ENCODE measurements at places on chromosomes 16 and 17.

DNA sequence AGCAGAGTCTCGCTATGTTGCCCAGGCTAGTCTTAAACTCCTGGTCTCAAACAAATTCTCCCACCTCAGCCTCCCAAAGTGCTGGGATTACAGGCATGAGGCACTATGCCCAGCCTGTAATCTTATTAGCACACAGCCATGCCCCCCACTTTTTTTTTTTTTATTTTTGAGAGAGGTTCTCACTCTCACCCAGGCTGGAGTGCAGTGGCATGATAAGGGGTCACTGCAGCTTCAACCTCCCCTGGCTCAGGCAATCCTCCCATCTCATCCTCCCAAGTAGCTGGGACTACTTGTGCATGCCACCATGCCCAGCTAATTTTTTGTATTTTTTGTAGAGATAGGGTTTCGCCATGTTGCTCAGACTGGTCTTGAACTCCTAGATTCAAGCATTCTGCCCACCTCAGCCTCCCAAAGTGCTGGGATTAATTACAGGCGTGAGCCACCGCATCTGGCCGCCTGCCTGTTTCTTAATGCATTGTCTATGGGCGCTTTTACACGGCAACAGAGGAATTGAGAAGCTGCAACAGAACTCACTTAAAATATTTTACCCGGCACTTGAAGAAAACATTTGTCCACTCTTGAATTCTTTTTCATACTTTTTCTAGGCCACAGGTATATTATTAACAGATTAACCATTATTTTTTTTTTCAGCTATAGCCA lies 8.8 kb upstream of the CEP20 start:
- DNase-seq: no peak

DNA sequence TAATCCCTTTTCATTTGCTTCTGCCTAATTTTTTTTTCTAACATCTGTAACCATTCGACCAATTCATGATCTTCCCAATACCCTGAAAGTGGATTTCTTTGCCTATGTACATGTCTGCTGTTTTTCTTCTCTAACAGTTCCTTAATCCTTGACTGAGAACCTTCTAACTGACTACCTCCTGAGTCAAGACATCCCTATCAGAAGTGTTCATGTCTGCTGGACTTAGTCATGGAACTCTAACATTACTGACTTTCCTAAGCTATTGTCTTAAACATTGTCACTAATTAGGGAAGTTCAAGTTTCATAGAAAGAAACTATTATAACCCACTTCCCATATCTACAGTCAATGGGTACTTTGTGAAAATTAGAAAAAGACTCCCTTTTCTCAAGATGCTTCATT lies 52.4 kb upstream of the IRX5 start:
- no peak for DNase-seq

- no peak for DNase-seq
Measured at GRCh38 chr16:21523411-21524067, 75.8 kb upstream of the METTL9 start.

DNA sequence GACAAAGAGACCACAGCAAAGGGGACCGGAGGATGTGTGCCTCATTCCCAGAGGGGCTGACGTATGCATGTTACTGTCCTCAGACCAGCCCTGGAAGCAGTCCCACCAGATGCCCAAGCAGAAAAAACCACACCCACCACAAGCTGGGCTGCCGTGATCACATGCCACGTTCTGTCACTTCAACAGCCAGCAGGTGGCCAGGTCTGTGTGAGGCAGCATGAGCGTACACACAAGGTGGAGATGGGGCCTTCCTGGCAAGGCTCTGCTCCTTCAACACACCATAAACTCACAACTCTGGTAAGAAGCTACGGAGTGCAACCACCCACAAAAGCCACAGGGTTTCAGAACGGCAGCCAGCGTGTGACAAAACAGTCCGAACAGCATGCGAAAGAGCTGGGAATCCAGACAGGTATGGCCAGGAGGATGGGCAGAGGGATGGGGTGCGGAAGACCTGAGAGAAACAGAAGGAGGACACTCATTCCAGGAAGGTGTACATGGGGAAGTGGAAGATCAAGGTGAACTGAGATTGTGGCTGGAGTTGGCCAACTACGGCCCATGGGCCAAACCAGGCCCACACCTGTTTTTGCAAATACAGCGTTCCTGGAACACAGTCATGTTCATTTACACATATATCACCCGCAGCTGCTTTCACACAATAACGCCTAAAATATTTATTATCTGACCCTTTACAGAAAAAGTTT lies 27.9 kb downstream of the MBTPS1 start:
- DNase-seq: no peak

DNA sequence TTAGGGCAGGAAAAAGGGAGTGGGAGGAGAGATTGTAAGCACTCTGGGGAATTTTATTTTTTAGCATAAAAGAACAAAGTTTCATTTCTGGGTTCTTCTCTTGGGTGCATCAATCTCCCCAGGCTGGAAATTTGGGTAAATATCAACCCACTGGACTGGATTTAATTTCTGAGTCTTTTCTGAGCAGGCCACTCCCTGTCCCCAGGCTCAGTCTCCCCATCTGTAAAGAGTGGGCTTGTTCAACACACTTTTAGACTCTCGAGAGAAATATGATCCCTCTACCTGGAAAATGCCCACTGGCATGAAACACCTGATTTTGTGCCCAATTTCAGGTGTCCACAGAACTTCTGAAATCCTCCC lies 617 bp upstream of the VTN start:
- DNase-seq: no peak

GRCh38 chr16:15647294-15648014 lies 2.6 kb upstream of the NDE1 start:
- DNase-seq: no peak

DNA sequence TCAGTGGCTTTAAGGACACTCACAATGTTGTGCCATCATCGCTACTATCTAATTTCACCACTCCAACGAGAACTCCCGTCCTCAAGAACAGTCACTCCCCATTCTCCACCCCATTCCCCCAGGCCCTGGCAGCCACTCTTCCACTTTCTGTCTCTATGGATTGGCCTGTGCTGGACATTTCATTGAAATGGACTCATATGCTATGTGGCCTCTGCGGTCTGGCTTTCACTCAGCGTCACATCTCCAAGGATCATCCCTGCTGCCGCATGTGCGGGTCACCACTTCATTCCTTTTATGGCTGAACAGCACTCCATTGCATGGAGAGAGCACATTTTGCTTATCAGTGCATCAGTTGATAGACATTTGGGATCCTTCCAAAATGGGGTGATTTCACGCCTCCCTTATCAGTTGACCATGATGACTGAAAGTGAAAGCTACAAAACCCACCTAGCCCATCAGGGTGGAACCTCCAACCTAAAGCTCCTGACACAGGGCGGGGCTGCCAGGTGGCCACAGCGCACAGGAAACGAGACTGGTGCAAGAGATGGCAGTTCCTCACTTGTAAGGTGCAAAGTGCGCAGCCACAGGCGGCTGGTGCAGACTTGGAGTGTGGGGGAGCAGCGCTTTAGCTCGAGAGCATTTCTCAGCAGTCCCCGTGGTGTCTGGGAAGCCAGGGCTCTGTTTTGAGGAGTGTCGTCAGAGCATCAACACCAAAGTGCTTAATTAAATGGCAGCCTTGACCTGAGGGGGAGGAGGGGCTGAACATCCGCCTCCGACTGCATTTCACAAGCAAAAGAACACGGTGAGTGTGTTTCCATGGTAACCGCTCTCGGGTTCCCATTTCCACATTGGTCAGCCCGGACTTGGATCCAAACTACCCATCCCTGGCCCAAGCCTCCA lies 23.8 kb downstream of the COTL1 start:
- DNase-seq: no peak

DNA sequence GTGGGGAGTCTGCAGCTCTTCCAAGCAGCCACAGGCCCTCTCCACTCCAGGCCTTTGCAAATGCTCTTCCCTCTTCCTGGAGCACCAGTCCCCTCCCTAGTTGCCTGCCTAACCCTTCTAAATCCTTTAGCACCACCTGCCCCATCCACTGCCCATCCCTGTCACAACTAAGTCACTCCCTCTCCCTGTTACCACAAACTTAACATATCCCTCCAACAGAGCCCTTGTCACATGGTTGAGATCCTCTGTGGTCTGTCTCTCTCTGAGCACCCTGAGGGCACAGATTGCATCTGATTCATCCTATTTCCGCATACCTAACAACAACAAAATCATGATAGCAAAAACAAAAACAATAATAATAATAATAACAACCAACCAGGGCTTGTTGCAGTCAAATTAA lies 11.0 kb upstream of the BEAN1 start:
- no peak for DNase-seq

GRCh38 chr16:75377729-75378386 lies 55.4 kb downstream of the CFDP1 start:
- no peak for DNase-seq

DNA sequence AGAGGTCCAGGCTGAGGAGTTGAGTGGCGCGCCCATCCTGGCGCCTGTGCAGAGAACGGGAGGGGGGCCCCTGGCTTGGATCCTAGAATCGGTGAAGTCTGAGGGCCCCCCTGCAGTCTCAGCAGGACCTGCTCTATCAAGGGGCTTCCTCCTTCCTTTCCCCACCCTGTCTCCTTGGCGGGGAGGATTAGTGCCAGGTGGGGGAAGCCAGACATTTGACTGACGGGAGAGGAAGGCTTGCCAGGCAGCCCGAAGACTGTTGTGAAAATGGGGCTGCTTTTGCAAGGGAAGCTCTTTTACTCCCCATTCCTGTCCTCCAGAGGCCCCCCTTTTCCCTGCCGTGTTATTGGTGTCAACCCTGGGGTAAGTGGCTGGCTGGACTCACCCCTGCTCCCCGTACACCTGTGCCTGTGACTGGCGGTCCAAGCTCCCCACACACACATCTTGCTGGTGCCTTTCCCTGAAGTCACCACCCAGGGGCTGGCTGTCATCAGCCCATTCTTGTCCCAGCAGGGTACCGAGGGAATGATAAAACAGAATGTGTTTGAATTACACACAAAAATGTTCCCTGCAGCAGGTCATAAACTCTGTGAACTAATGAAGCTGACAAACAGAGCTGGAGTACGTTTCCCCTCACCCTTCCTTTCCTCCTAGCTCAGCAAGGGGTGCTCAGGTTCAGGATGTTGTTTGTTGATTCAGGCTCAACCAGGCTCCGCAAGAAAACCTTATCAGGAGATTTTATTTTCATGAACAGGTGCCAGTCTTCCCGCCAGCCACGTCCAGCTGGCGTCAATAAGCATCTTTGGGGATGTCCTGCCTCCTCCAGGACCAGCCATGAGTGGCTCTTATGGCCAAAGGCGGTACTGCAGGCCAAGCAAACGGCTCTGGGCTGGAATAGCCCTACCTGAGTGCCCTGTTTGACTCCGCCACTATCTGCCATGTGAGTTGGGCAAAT lies 4.4 kb upstream of the ARMC7 start:
- no peak for DNase-seq

GRCh38 chr17:42422958-42423712 lies at the start of gene CAVIN1:
TSS of gene CAVIN1 (minus strand) at chr17:42423256. CDS start at chr17:42423097, 159 bp downstream.
- DNase-seq: no peak

- DNase-seq: no peak
Measured at GRCh38 chr17:63274146-63274545, 172.0 kb downstream of the CYB561 start.

GRCh38 chr17:2388683-2389055 lies 12.2 kb downstream of the MNT start:
- DNase-seq: no peak

- no peak for DNase-seq
Measured at GRCh38 chr17:27576477-27577083, 54.4 kb upstream of the LGALS9 start.

DNA sequence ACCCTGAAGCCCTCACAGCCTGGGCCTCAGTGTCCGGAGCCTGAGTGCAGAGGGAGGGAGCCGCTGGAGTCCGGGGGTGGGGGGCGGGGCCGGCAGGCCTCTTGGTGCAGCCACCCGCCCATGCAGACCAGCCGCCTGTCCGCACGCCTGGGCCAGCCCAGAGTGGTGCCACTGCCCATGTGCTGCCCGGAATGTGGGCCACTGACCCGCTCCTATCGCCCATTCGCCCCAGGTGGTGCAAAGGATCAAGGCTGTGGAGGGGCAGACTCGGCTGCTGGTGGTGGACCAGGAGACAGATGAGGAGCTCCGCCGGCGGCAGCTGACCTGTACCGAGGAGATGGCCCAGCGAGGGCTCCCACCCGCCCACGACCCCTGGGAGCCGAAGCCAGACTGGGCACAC lies 2.6 kb downstream of the NHERF2 start:
- no peak for DNase-seq

GRCh38 chr17:51010173-51010675 lies 110.4 kb downstream of the SPAG9 start:
- no peak for DNase-seq

- no peak for DNase-seq
Measured at GRCh38 chr16:85084841-85085510, 27.3 kb downstream of the CIBAR2 start.

- no peak for DNase-seq
Measured at GRCh38 chr16:782766-783403, 5.3 kb downstream of the RPUSD1 start.

DNA sequence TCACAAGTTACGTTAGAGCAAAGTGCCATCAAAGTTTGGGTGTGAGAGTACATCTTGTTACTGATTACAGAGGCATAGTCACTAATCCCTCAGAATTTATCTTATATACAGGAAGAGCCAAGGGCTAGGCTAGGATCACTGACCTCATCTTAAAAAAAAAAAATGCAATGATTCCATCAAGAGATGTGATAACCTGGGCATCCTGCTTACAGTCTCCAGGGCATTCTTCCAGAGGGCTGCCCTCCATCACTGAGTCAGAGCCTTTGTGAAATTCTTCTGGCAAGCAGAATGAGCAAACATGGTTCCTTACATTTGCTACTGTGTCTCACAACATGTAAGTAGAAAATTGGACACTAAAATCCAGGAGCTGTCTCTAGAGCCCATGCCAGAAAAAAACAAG lies 410.6 kb downstream of the ZFHX3 start:
- DNase-seq: no peak

GRCh38 chr16:12021578-12022253 lies 45.2 kb downstream of the SNX29 start:
- DNase-seq: no peak

DNA sequence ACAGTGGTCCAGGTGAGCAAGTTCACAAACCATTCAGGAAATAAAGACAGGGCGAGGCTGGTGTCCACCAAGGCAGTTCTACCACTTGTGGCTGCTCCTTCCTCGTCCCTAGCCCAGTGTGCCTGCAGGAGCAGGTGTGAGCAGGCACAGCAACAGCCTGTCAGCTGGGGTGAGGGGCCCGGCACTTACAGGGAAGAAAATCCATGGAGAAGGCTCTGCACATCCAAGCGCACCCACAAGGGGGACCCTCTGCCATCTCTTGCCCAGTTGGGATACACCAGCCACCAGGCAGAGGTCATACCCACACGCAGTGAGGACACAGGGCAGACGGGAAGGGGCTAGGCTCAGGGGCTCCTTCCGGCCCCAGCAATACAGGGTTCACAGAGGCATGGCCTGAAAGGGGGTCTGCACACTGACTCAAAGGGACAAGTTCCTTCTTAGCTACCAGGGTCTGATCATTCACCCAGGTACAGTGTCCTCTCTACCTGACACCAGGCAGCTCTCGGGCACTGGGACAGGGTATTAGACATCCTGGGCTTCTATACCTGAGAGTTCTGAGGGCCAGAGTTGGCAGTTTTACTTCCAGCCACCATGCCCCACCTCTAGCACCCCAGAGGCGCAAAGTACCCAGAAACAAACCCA lies 27.0 kb downstream of the CDIP1 start:
- no peak for DNase-seq

- DNase-seq: no peak
Measured at GRCh38 chr16:73053038-73053363, 5.1 kb upstream of the ZFHX3 start.

GRCh38 chr17:49898366-49899190 lies 50.7 kb upstream of the TAC4 start:
- no peak for DNase-seq

Data from activated CD4-positive, alpha-beta T cell treated with anti-CD3 and anti-CD28 coated beads, Interleukin-2, amount 50 U/mL, for 24 hours (primary cell).